ENCODE measurements at places on chromosomes 7 and 10.
A peak's percentile ranks its signal among the peaks of the same experiment; 100 is the strongest.

DNA sequence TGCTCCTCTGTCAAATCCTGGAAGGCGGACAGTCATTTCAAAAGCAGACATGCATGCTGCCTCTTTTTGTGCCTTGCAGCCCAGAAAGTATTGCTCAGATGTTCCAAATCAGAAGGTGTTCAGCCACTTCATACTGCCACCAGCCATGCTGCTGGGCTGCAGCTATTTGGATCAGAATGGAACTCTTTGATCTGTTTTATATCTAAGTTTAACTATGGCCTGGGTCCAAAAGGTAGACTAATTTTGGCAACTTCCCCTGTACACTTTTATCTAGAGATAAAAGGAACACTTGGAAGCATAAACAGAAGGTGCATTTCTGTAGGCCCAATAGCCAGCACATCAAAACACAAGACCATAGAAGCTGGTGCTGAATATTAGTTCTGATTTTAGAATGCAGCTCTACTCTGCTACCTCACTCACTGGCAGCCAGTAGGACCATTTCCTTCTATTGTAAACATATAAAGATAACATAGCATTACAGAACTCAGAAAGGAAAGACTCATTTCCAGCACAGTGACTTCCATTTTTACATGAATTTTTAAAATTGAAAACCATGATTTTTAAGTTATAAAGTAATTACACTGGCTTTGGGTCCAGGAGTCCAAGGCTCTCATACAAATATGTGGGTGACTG is 143.1 kb upstream of the CAV2 start:
- no peak for DNase-seq

GRCh38 chr10:71398976-71399375 is 2.3 kb downstream of the CDH23 start:
- no peak for DNase-seq

GRCh38 chr10:93916257-93917063 is 22.7 kb downstream of the SLC35G1 start:
- no peak for DNase-seq

- DNase-seq: no peak
These were observed 133.7 kb upstream of the TNS3 start for GRCh38 chr7:47715631-47716068.

GRCh38 chr7:55308186-55308929 is 56.8 kb upstream of the LANCL2 start:
- DNase-seq: no peak

- DNase-seq: no peak
These were observed 57.3 kb upstream of the CAMK2B start for GRCh38 chr7:44382459-44383265.

DNA sequence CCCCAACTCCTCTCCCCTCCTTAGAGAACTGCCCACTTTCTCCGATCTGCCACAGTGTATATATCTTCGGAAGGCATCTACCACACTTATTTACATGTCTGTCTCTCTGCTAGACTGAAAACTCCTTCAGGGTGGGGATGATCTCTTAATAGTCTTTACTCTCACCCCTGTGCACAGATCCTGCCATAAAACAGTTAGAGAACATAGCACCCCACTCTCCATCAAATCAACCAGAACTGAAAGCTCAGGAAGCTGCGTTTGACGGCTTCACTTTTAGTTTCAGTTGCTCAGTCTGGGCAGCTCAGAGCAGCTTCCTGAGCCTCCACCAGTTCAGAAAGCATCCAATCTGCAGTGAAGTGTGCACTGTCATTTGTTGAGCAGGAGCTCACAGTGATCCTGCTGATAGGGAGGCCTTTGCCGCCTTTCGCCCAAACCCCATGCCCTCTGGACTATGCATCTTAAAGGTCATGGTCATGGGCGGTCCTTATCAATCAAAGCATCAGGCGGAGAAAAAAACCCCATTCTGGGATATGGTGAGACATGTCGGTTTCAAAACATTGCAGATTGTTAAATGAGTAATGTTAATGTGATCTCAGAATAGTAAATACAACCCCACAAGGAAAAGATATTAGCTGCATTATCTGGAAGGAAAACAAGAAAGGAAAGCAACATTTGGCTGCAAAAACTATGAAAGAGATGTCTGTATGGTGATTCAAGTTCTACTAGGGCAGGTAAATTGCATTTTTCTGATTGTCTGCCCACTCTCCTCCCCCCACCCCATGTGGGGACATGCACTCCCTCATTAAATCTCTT is 167.1 kb upstream of the ADO start:
- peak; percentile 48 for DNase-seq

GRCh38 chr7:112233048-112233697 is 26.7 kb downstream of the ZNF277 start:
- DNase-seq: no peak

GRCh38 chr10:77177589-77177988 is 460.0 kb downstream of the KCNMA1 start:
- DNase-seq: no peak

DNA sequence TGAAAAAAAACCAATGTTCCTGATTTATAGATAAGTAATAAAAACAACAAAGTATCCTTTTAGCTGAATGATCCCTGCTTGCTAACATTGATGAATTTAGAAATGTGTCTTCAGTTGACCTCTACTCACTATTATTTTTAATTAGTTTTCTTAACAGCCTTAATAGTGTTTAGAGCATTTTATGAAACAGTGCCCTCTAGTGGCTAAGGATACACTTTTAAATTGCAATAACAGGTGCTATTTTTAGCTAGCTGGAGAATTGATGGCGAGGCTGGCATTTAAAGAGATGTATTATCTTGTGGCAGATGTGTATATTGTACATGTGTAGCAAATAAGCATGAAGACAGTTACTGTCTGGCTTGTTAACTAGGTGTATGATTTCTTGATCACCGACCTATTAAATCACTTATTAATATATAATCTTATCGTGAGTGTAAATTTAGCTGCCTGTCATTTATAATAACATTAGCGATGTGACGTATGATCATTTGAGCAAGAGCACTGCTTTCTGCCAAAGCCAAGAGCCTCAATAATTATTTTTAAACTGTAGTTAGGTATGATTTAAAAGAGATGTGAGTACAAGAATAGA is 451.9 kb downstream of the DPP6 start:
- DNase-seq: no peak

GRCh38 chr10:7042419-7043054 is 368.3 kb downstream of the SFMBT2 start:
- DNase-seq: no peak
